ENCODE measurements at places on chromosomes 7 and 10.
A peak's percentile ranks its signal among the peaks of the same experiment; 100 is the strongest.

- DNase-seq, result no peak
These were observed 71.6 kb upstream of the ZNF746 start for GRCh38 chr7:149569025-149569725.

DNA sequence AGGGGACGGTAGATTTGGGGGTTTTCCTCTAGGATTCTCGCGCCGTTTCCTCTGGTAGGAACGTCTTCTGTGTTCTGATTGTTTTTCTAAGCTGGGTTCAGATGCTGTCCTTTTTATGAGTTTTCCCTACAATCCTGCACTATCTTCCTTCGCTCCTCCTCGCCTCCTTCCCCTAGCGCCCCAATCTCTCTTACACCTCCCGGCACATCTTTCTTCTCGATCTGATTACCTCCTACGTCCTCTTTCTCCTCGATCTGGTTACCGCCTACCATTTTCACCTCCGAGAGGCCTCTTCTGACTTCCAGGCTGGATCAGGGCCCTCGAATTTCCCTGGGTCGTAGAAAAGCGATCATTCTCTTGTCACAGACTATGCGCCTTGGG is 413 bp downstream of the BUD31 start:
- peak; percentile 29 for DNase-seq

DNA sequence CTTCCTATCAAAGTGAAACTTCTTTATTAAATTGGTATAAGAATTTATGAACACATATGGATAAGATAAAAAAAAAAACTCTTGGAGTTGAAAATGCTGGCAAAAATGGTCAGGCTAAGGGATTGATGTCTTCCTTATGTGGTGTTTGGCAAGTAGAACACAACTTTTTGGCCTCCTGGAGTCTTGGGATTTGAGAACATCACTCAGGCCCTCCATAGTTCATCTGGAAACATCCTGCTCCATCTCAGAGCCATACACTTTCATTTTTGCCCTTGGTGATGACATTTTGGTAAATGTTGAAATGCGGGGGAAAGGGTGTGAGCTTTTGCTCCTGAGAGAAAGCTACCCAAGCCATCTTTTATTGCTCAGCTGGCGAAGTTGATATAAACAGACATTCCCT is 27.5 kb upstream of the BTBD16 start:
- DNase-seq, result no peak

GRCh38 chr7:151426904-151427704 is 12.8 kb downstream of the CRYGN start:
- DNase-seq, result no peak

DNA sequence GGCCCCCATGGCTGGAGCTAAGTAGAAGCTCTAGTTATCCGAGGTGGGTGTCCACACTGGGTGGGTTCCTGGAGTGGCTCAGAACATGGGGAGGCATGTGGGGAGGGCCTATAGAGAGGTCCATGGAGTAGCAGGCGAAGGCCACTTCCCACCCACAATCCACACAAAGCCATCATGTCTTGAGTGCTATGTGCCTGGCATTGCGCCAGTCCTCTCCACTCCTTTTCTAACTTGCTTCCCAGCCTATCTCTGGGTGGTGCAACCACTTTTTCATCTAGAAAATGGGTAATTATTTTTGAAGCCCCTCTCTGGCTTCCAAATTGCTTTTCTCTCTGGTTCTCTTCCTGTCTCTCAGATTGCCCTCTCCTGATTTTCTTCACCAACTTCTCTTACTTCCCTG is 263.6 kb downstream of the PHTF2 start:
- no peak for DNase-seq
